ENCODE measurements at places on chromosomes 7 and 10.

DNA sequence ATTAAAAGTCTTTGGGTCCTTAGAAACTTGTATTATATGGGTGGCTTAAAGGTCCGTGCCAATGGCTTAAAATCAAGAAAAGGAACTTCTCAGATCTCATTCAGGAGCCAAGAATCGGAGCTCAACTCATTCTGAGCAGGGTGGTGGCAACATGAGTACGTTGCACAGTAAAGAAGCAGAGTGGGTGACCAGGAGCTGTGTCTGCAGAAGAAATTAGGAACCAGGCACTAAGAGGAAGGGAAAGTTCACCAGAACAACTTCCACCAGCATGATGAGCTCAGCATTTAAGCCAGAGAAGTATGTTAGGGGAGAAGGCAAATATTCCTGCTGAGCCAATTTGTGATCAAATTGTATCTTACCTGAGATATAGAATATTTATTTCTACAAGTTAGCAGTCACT lies 236.0 kb upstream of the NRP1 start:
- DNase-seq = no peak

- DNase-seq = no peak
Measured at GRCh38 chr10:61774031-61774430, 111.3 kb downstream of the CABCOCO1 start.

- no peak for DNase-seq
Measured at GRCh38 chr7:157861551-157861950, 524.7 kb downstream of the DNAJB6 start.

- DNase-seq = no peak
Measured at GRCh38 chr10:79377557-79378382, 30.5 kb downstream of the PPIF start.

GRCh38 chr7:86846494-86847190 lies 202.9 kb downstream of the GRM3 start:
- DNase-seq = no peak

- DNase-seq = no peak
Measured at GRCh38 chr10:48623607-48624132, 18.8 kb upstream of the ARHGAP22 start.

All from ELF-1 (cell line).